SHP77 (cell line): ENCODE measurements at places on chromosomes 16 and 17.

GRCh38 chr17:17691468-17692263 lies 10.4 kb downstream of the RAI1 start:
- no peak for DNase-seq

DNA sequence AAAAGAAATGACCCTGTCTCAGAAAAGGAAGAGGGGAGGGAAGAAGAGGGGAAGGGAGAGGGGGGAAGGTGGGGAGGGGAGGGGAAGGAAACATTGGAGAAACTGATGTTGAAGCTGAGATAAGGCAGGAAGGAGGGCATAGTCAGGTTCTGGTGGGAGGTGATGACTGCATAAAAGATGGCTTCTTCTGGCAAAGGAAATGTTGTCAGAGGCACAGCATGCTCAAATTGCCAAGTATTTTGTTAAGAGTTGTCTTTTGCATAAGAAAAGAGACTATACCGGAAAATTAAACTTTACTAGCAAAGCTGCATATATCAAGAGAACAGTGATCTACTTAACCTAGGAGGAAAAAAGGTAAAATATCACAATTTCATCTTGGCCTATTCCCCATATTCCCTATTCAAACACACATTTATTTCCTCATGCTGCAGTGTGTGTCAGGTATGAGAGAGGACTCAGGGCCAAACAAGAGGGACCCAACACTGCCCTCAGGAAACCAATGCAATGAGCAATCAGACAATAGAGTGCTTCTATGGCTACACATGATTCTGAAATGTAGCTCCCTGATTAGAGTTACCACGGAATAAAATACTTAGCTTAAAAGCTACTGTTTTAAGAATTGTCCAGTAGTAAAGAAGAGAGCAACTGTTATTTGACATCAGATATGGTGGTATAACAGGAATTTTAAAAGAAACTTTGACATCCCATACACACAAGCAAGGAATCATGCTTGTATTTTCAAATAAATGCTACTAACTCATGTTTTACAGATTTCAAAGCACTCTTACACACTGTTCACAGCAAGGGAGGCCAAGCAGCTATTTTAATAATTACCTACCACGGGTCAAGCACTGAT lies 80.9 kb downstream of the PARN start:
- no peak for DNase-seq

DNA sequence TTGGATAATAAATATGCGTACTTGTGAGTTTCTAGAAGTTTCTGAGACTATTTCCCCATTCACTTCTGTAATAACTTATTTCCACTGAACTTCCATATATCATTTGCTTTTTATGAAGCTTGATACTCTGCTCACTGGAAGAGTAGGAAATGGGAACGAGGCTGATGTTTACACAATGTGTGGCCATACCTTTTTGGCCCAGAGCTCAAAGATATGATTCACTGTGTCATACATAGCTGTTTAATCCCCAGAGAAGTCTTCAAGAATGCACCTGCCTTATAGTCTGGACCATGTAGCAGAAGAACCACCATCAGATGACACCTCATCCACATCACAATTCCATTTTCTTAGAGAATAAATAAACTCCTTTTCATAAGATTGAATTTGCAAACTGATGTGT lies 40.3 kb upstream of the TEKT3 start:
- DNase-seq: no peak

GRCh38 chr17:67265436-67266019 lies 20.5 kb upstream of the HELZ start:
- no peak for DNase-seq

GRCh38 chr16:19868421-19868820 lies 16.2 kb downstream of the GPRC5B start:
- DNase-seq: no peak
